Smooth muscle cell of the brain vasculature (primary cell): ENCODE measurements at places on chromosomes 6 and 20.

DNA sequence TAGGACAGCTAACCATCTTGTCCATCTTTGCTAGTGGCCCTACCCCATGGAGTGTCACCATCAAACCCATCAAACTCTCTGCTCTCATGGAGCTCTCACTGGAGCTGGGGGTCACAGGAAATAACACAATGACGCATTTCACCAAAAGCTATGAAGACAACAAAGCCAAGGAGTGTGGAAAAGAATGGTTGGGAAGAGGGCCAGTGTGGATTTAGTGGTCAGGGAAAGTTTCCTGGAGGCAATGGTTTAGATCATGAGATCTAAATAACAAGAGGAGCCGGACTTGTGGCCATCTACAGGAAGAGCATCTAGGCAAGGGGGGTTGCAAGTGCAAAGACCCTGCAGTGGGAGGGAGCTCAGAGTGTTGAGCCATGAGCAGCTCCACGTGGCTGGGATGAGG is 189.5 kb downstream of the BMP7 start:
- no peak for DNase-seq

DNA sequence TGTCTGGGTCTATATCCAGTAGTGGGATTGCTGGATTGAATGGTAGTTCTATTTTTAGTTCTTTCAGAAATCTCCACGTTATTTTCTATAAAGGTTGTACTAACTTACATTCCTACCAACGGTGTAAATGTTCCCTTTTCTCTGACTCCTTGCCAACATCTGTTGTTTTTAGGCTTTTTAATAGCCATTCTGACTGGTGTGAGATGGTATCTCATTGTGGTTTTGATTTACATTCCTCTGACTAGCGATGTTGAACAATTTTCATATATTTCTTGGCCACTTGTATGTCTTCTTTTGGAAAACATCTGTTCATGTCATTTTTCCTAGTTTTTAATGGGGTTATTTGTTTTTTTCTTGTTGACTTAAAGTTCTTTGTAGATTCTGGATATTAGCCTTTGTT is 99.3 kb downstream of the BMP2 start:
- no peak for DNase-seq

DNA sequence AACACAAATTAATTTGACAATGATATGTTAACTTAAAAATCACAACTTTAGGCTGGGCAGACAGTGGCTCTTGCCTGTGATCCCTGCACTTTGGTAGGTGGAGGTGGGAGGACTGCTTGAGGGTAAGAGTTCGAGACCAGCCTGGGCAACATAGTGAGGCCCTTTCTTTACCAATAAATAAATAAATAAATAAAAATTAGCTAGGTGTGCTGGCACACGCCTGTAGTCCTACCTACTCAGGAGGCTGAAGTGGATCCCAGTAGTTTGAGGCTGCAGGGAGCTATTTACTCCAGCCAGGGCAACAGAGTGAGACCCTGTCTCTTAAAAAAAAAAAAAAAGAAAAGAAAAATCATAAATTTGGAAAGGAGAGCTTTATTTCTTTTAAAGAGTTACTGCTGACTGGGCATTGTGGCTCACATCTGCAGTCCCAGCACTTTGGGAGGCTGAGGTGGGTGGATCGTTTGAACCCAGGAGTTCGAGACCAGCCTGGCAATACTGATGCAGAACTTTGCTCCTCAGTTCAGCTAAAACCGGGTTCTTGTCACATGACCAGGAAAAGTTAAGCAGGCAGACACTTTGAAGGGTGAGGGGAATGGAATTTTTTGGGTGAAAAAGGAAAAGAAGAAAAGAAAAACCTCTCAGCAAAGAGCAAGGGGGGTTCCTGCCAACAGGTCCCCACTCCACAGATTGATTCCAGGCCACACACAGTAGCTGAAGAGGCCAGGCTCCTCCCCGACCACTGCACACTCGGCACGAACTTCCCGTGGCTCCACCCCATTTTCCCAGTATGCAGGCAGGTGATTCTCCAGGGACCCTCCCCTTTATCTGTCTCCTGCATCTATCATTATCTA is 44.0 kb upstream of the DDR1 start:
- DNase-seq = no peak

- DNase-seq = no peak
These were observed 39.5 kb downstream of the UNC5CL start for GRCh38 chr6:40999569-40999968.

- DNase-seq = no peak
These were observed 118.9 kb downstream of the BACH2 start for GRCh38 chr6:90177544-90178383.

DNA sequence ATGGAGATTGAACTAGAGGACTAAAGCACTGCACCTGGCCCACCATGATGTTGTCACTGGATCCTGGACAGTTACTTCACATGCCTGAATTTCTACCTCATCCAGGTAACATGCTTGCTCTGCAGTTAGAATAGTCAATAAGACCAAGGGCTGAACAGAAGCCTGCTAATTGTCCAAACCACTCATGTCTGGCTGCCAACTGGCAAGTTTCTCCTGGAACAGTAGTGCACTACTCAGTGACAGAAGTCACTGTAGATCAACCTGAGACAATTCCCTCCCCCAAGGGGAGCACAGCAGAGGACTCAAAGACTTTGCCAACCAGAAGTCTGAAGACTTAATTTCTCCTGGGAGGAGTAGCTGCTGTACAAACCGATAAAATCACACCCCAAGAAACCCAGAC is 454.6 kb upstream of the MARCKS start:
- DNase-seq = no peak

DNA sequence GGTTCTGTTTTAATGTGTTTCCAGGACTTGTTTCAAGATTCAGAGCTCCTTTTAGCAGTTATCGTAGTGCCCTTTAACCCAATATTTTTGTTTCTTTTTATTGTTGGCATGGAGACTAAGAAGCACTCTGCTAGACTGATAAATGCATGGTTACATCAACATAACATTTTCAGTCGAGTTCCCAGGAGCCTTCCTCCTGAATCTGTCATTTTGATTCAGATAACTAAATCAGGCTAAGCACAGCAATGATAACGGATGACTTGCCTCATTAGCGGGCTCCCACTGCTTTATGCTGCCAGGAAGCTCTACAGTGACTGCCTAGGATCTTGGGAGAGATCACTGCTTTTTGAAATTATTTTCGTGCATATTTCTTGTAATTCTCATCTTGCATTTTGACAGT is 772.8 kb upstream of the GJE1 start:
- no peak for DNase-seq

DNA sequence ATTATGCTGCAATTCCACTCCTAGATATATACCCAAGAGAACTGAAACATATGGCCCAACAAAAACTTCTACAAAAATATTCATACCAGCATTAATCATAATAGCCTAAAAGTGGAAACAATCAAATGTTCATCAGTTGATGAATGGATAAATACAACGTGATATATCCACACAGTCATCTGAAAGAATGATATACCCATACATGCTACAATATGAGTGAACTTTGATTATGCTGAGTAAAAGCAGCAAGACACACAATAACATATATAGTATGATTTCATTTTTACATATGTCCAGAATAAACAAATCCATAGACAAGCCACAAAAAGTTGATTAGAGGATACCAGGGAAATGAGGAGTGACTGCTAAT is 30.7 kb downstream of the CDK19 start:
- no peak for DNase-seq

DNA sequence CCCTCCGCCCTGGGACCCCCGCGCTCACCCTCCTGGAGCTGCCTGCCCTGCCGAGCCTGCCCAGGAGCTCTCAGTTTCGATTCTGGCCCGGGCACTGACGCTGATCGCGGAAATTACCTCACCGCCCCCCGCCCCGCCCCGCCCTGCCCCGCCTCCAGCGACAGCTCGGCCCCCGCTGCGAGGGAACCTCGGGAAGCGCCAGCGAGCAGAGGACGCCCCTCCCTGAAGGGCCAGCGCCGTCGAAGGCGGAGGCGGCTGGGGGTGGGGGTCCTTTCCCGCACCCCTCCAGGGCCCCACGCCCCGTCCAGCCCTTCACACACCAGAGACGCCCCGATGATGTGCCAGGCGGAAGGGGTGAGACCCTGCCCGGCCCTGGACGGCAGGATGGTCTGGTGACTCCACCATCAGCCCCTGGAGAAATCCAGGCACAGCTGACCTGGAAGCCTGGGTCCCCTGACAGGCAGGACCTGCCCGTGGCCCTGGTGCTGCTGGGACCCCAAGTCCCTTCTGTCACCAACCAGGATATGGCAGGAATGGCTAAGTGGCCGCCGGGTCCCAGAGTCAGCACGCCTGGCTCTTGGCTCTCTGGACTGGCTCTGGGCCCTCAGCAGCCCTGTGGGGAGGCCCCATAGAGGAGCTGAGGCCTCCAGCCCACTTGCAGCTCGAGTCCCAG is at the start of gene HELZ2:
Gene HELZ2, minus strand, starts transcription at position 84 of the 673 bp plus-strand sequence. CDS start 1,854 bp downstream, outside the sequence.
- no peak for DNase-seq

- no peak for DNase-seq
These were observed 30.2 kb downstream of the RRBP1 start for GRCh38 chr20:17651760-17652388.

DNA sequence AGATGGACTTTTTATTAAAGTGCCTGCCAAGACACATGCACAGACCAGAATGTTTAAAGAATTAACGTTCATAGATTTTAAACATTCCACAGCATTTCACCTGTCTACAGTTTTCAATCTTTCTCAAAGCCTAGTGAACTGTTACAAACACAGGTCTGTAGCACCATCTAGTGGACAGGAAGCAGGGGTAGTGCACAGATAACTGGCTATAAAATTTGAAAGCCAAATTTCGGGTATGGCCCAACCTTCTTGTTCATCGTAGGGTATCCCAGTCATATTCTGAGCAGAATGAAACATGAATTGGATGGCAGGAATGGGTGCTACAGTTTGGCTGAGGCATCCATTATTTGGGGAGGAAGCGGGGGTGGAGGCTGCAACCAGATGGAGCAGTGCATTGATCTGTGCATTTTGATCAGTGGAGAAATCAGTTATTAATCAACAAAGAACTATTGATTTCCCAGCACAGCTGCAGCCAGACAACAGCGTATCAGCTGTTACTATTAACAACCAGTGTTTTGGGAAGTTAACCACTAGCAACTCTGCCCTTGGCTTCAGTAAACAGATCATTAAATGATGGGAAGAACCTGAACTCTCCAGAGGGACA is 56.1 kb upstream of the B3GAT2 start:
- DNase-seq = no peak

DNA sequence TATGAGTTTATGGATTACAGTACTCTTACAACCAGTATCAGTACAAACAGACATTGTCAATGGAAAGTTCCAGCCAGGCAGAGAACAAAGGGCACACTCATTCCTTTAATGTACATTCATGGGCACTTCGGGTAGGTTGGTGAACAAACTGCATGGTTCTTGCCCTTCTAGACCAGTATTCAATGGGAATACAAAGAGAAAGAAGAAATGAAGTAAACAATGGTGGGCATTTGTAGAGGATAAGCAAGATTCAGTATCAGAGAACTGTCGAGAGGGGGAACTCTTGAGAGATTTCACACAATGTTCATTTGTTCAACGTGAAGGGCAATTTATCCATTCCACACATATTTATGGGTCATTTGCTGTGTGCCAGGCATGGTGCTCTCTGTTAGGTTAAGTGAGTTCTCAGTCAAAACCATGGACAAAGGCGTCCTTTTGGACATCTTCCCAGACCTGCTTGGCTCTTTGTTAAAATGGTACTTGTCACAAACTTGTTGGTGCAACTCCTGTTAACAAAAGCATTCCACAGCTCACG is 714.8 kb downstream of the DHX35 start:
- DNase-seq = no peak

GRCh38 chr6:116406678-116407345 is 36.1 kb downstream of the DSE start:
- DNase-seq = no peak

- DNase-seq = no peak
These were observed 13.3 kb downstream of the GNAS start for GRCh38 chr20:58865843-58866242.

DNA sequence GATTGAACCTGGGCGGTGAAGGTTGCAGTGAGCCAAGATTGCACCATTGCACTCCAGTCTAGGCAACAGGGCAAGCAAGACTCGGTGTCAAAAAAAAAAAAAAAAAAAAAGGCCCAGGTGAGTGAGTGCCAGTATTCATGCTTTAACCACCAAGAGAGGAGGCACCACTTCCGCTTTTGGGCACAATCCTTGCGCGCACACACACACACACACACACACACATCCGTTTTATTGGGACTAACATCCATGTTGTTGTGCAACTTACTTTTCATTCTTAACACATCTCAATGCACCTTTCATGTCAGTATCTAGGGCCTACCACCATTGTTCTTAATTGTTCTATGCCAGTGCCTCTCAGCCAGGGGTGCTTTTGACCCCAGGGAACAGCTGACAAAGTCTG is 263.0 kb downstream of the CDC5L start:
- no peak for DNase-seq

- DNase-seq = no peak
These were observed 81.9 kb downstream of the GINS1 start for GRCh38 chr20:25489221-25489871.

GRCh38 chr6:74735304-74735703 is 470.5 kb downstream of the COL12A1 start:
- no peak for DNase-seq

- no peak for DNase-seq
These were observed 109.7 kb downstream of the AKAP7 start for GRCh38 chr6:131244942-131245341.

GRCh38 chr20:48698507-48699267 is 129.1 kb downstream of the PREX1 start:
- DNase-seq = no peak

DNA sequence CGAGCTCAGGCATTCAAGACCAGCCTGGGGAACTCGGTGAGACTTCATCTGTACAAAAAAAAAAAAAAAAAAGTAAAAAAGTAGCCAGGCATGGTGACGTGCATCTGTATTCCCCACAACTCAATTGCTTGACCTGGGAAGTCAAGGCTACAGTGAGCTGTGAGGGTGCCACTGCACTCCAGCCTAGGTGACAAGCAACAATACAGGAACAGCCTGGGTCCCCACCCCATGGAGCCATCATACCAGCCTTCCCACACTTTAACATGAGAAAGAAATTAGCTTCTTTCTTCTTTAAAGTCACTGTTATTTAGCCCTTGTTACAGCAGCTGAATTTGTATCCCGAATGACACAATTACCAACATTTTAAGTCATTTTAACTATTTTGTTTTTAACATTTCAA is 56.1 kb downstream of the SCML4 start:
- DNase-seq = no peak

DNA sequence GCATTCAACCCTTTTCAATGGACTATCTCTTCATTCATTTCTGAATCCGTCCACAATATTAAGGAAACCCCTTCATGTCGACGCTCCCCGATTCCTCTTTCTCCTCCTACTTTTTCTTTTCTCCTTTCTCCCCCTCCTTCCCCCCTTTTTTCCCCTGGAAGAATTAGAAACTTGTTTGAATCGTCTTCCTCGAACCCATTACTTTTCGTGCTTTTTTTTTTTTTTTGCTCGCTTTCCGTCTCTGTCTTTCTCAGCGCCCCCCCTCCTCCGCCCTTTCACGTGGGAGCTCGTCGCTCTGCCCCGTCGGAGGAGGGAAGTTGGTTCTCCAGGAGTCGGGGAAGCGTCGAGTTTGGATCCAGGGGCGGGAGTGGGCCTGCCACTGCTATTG is 2.3 kb upstream of the NKX2-2 start:
- DNase-seq = no peak
